ENCODE measurements at places on chromosomes 16 and 17.

GRCh38 chr16:66198641-66199040, 167.8 kb upstream of the CDH5 start:
- no peak for DNase-seq

- peak; percentile 23 for DNase-seq
Measured at GRCh38 chr16:83953796-83954576, 946 bp downstream of the OSGIN1 start.

DNA sequence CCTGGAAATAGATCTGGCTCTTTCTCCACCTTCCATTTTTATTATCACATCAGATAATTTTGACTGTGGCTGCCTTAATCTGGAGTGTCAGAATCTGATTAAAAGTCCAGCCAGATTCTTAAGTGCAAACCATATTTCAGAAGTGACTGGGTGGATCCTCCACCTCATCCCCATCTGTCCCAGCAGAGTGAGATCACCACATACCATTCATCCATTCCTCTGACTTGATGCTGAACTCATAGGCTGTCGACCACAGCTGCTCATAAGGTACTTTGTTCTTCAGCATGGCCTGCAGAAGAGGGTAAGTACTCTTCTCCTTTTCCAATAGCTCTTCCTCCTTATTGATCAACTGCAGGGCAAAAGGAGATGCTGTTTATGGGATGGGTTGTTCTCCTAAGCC, 53.5 kb downstream of the DNAH3 start:
- no peak for DNase-seq

DNA sequence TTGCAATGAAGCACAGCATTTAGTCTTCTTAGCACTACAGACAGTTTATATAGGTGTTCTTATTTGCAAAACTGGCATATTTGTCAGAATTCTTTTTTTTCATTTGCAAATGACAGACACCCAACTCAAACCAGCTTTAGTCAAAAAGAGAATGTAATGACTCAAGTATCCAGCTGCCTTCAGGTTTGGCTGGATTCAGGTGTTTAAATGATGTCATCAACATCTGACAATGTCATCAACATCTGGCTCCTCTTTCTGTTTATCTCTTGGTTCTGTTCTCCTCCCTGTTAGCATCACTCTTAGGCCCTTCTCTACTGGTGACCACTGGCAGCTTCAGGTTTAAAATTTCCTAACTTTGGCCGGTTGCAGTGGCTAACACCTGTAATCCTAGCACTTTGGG, 18.9 kb downstream of the TMC5 start:
- DNase-seq: no peak

DNA sequence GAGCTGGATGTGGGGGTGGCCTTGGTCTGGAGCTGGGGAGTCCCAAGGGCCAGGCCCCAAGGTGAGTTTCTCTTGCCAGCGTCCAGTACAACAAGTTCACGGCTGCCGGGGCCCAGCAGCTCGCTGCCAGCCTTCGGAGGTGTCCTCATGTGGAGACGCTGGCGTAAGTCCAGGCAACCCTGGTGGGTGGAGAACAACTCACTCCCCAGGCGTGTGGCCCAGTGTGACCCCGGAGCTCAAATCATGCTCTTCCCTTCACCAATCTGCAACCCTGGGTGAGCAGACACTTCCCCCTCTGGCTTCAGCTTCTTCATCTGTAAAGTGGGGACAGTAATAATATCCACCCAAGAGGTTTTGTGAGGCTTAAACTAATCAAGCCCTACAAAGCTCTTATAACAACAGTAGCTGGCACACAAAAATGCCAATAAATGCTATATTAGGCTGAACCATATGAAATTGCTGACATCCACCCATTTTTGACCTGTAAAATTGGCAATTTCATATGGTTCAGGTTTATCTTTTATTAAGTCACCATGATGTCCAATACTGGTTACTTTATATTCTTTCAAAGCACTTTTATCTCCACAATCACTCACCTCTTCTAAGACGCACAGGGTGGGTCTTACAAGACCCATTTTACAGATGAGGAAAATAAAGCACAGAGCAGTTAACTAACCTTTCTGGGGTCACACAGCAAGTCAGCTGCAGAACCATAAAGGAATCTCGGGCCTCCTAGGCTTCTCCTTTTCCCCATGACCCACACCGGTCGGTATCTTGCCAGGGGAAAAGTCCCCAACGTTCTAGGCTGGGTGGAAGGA, 19.7 kb downstream of the DEXI start:
- no peak for DNase-seq

GRCh38 chr16:66386629-66387622, 20.4 kb downstream of the CDH5 start:
- DNase-seq: no peak

- no peak for DNase-seq
Measured at GRCh38 chr16:70510216-70510615, 13.1 kb downstream of the COG4 start.

DNA sequence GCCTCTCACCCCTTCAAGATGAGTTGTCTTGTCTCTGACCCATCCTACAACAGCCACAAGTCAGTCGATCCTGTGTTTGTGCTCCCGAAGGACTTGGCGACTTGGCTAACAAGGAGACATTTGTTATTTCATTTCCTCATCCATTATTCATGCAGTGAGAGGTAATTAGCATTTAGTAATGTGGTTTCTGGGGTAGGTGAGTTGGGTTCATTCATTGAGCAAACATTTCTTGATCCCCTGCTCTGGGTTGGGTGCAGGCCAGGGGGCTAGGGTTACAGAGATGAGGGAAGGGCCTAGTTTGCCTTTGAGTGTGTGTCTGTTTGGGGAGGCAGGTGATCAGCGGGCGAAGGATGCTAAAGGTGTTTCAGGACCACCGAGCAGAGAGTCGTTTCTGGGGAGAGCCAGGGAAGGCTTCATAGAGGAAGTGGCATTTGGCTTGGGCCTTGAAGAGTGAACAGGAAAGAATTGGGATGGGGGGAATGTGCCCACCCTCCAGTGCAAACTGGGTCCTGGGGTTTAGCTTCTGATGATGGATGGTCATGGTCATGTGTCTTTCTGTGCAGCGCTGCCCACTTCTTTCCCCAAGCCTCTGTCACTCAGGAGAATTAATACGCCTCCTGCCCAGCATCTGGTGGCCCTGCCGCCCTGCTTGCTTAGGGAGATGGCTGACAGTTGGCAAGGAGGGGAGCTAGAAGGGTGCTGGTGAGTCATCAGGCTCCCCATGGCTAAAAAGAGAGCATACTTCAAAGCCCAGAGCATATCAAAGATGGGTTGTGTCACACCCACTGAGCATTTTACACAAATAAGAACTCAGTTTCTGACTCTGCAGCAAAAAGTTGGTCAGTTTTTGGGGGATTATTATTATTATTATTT, 38.5 kb downstream of the MSI2 start:
- DNase-seq: no peak

DNA sequence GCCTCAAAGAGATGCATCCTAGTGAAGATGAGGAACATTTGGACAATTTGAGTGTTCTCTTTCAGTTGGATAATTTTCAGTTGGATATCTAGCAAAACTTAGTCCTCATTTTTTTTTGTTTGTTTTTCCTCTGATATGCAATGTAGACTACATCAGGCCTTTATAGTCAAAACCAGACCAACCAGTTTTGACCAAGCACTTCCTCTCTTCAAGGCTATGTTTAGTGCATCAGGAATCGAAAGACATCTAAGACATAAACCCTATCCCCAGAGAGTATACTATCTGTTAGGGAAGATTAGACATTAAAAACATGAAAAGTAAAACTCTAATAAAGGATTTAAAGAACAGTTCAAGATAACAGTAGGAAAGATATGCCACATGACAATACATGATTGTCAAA, 256.1 kb downstream of the IRX3 start:
- DNase-seq: no peak

- DNase-seq: no peak
Measured at GRCh38 chr17:80922580-80923160, 69.0 kb upstream of the CHMP6 start.

DNA sequence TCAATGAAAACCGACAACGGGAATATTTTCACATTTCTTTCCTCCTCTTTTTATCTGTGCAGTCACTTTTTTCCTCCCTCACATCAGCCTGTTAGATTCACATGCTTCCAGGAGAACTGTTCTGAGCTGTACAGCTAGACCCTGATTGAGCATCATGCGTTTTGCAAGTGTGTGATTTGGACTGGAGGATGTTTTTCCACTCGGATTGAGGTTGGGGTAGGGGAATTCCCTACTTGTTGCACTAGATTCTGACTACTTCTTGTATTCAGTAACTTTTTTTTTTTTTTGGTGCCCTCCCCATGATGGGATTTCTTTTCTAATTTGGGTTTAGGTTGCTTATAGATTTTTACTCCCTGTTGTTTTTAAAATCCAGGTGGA, 4.8 kb downstream of the MSI2 start:
- DNase-seq: no peak

DNA sequence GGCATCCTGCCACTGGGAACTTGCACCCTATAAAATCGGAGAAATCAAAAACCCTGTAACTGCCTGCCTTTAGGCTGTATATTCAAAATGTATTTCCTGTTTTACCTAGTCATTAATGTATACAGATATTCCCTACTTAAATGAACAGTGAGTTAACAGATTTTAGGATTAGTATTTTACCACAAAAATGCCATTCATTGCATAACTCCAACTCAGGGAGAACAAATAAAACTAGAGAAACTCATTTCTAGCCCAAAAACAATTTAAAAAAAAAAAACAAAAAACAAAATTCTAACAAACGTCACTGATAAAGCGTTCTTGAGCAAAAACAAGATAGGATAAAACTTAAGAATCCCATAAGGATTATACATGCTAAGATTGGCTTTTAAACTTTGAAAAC, 3.7 kb upstream of the DHX33 start:
- no peak for DNase-seq

DNA sequence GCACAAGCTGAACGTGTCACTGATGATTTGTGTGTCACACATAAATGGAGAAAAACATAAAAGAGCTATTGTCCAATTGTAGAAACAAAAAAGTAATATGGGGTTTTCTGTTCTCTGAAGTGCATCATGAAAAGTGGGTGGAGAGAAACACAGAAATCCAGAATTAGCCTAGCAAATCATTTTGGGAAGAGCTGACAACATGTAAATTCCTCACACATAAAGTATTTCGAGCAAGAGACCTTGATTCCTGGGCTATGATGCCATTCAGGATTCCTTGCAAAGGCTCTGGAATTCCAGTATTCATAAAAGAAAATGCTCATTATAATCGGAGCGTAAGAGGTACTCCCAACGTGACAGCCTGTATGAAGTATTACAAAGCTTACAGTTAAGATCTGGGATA, 1.1 kb downstream of the DCUN1D3 start:
- DNase-seq: no peak

GRCh38 chr17:39143552-39144093, 7.8 kb downstream of the PLXDC1 start:
- DNase-seq: no peak

GRCh38 chr16:65099607-65100006, 22.3 kb downstream of the CDH11 start:
- DNase-seq: no peak

DNA sequence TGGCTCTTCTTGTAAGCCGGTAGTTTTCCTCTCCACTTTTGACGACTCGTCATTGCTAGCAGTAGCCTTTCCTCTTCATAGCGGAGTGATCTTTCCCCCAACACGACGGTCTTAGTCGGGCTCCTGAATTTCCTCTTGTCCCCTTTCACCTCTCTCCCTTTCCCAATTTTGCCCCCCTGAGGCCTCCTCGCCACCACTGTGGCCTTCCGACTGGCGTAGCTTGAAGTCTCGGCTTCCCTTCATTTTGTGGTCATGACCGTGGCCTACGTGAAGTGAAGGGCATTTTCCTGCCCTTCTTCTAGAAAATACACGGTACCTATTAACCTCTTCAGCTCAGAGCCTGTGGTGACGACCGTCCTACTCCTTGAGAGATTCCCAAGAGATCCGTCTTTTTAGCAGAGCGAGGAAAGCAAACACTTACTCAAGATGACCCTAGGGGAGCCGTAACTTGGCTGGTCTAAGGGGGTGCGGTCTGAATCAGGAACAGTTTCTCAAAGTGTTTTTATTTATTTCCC, 787 bp downstream of the PRKAR1A start:
- DNase-seq: no peak

GRCh38 chr17:1385861-1386260, 14.2 kb downstream of the YWHAE start:
- no peak for DNase-seq

- DNase-seq: no peak
Measured at GRCh38 chr16:65543781-65544740, 422.2 kb upstream of the CDH11 start.

DNA sequence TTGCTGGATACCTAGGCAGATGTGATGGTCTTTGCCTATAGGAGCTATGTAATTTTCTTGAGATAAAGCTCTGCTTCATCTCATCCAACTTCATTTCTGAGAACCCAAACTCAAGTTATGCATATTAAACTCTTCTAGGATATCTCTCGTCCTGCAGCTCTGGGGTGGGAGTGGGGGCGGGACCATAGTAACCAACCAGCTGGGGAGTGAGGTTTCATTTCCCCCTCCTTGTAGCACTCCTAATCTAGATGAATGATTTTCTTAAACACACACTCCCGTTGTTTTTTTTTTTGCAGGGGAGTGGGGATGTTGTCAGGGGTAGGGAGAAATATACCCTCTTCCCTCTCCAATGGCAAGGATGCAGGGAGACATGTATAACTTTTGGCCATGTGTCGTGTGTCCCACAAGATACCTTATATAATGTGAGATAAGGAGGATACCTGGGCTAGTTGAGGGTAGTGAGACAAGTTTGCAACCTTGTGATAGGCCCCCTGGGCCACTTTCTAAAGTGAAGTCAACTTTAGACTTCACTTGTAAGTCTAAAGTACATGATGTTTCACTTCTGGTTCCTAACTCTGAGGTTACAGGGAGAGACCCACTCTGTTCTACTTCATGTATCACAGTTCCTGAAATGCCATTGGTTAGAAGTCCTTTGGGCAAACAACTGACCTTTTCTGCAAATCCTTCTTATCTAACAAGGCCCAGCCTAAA, 10.5 kb upstream of the HEATR6 start:
- no peak for DNase-seq

GRCh38 chr17:81420769-81421462, 25.7 kb downstream of the BAHCC1 start:
- peak; percentile 88 for DNase-seq

- no peak for DNase-seq
Measured at GRCh38 chr17:54028986-54029580, 206.4 kb downstream of the KIF2B start.

GRCh38 chr16:68444056-68444657, 4.2 kb downstream of the SMPD3 start:
- DNase-seq: no peak

- DNase-seq: no peak
Measured at GRCh38 chr17:37742116-37742761, 2.6 kb downstream of the HNF1B start.

GRCh38 chr16:52309446-52310416, 237.2 kb downstream of the TOX3 start:
- no peak for DNase-seq

- no peak for DNase-seq
Measured at GRCh38 chr17:1829216-1829591, 498 bp downstream of the SMYD4 start.

Measured in globus pallidus (tissue), 1 donor.